ENCODE measurements at places on chromosomes 6 and 20. TPM values are rescaled to one million over a fixed set of nuclear protein-coding genes. Genes with fewer than 3 reads are reported as not detected.
A peak's percentile ranks its signal among the peaks of the same experiment; 100 is the strongest.

Gene TCP11
- total RNA-seq: not detected

Gene ZC3H12D
- total RNA-seq: not detected

Gene SUMO4
- 1.2 TPM for total RNA-seq

Gene BACH2
- total RNA-seq: 2.8 TPM

Gene GABRR1
- not detected for total RNA-seq

Gene TPMT
- 8.7 TPM for total RNA-seq

Gene NKX2-4
- not detected for total RNA-seq

DNA sequence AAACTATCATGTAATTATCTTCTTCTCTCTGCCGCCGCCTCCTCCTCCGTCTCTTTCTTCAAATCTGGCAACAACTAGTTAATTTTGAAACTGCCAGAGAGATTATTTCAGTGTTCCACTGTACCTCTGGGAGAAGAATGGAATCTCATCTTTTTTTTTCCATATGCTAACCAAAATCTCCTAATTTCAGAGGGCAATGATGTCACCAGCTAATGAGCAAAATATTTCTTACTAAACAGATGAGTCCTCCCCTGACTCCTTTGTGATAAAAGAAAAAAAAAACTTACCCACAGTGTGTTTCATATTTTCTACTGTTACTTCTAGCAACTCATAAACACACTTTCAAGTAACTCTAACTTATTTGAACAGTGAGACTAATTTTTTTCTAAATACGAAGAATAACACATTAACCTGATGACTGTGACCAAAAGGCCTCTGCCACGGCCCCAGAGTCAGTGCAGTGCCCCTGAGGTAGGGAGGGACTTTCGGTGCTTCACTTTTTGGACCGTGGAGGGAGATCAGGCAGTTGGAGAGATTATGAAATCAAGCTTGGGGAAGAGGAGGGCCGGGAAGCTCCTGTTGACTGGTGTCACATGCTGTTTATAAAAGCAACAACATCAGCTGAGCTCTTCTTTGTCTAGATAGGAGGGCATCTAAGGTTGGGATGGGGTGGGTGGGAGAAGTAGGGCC is 159.6 kb downstream of the SASH1 start:
- no peak for DNase-seq

- peak; percentile 15 for DNase-seq
Observed at GRCh38 chr20:41717483-41717882, 99.3 kb upstream of the CHD6 start.

DNA sequence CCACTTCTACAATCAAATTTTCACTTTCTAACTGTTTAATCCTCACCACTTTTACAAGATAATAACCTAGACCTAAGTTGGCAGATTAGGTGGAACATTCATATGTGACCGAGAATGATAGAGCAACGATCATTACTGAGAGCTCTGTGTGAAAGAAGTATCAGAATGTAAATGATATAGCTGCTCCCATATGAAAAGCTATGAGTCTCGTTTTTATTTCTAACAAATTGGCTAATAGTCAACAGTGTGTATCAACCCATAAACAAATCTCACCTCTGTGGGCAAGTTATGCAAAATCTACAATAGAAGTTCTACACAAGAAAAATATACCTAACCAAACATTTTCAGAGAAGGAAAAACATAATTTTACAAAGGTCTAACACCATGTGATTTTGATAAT is 3.7 kb downstream of the LGSN start:
- DNase-seq: no peak

GRCh38 chr6:56043761-56044160 is 168.4 kb upstream of the BMP5 start:
- peak; percentile 78 for DNase-seq

GRCh38 chr20:2382833-2383232 is 2.1 kb downstream of the TGM6 start:
- DNase-seq: no peak

Measured in lung microvascular endothelial cell (primary cell).